Fibroblast of skin of back (primary cell): ENCODE measurements at places on chromosomes 1 and 21.
A peak's percentile ranks its signal among the peaks of the same experiment; 100 is the strongest.

DNA sequence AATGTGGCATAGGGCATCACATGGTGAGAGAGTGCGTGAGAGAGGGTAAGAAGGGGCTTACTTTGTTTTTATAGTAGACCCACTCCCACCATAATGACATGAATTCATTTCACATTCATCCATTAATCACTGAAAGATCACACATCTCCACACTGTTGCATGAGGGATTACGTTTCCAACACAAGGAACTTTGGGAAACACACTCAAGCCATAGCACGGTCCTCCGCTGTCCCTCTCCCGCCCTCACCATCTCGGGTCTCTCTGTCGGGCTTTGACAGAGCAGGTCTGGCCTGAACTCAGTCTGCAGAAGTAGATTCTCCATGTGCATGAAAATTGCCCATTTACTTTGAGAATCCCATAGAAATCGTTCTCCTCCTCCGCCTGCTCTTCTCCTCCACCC, 312.2 kb downstream of the MATN1 start:
- no peak for DNase-seq

- no peak for DNase-seq
Observed at GRCh38 chr21:37474342-37474741, 107.8 kb downstream of the DYRK1A start.

GRCh38 chr1:204587621-204588020, 71.4 kb downstream of the MDM4 start:
- DNase-seq, result no peak

DNA sequence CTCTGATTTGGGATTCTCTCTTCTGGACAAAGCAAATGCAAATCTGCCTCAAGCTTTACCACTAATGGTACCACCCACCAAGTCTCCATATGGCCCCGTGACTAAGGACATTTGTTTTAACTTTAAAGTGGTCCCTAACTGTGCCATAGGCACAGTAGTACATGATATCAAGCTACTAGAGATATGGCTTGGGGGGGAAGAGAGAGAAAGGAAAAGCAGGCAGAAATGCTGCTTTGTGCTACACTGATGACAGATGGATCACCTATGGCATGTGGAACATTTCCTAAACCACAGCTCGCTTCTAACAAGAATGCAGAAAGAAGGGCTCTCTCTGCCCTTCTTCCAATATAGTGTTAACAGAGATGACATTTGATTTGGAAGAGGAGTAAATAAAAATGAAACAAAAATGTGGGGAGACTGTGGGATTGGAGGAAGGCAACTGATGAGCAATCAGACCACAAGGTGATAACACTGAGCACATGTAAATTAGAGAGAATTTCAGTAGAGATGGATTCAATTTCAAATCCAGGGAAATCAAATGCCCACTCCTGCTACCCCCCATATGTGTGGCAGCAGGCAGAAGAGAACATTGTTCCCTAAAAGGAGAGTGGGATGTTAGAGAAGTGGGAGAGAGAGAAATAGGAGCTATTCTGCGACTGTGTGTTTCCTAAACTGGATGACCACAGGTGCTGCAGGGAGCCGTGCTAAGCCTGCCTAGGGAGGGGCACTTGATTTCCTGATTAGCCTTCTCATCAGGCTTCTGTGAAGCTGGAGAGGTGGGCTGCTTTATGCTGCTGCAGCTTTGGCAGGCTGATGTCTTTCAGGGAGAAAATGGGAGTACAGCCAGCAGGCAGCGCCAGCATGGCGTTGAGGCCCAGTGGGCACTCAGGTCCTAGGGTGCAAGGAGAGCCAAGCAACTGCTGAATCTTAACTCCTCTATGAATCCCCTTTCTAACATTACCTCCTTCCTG, 75.3 kb downstream of the ZNF648 start:
- no peak for DNase-seq

- DNase-seq, result no peak
Observed at GRCh38 chr21:45537746-45538291, 4.4 kb downstream of the SLC19A1 start.

DNA sequence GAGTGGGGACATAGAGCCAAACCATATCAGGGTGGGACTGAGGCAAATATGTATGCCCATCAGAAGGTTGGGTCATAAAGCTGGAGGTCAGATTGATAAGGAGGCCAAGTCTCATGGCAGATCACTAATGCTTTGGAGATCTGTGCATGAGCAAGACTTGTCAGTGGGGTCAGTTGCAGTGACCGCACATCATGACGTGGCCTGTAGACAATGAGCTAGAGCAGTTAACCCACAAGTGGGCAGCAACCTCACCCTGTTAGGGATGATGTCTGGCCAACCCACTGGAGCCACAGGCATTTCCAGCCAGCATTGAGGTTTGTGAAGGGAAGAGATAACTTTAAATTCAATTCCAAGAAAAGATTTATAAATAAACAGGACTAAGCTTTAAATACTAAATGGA, 66.7 kb downstream of the XCL1 start:
- DNase-seq, result peak; percentile 33

DNA sequence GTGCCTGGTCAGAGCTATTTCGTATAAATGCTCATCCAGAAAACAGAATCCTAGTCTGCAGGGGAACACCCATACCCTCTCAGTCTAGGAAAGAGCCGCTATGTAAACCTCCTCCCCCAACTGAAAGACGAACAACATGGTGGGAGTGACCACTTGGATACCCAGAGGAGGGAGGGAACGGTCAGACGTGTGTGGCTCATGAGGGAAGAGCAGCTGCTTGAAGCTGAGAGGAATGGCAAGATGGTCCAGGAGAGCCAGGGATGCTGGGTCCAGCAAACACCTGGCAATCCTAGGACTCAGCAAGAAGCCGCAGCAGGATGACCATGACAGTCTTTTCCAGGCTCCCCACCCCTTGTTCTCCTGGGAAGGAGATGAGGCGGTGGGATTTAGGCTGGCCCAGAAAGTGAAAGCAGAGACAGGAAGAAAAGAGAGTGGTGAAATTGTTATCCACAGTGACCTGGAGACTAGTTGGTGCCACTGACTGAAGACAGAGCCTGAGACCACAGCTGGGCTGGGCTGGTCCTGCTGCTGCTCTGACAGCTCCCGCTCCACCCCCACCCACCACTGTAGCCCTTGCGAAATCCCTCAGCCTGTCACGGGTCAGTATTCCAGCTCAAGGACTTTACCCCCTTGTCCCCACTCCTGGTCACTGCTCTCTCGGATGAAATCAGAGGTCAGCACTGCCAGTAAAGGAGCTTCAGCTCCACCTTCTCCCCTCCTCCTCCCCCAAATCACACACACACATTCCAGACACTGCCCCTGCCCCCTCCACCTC, 3.6 kb downstream of the CERS2 start:
- DNase-seq, result no peak

- no peak for DNase-seq
Observed at GRCh38 chr21:42627527-42628289, 25.7 kb upstream of the PDE9A start.
